ENCODE measurements at places on chromosomes 1 and 21.

GRCh38 chr1:219726480-219727272 lies 113.8 kb upstream of the ZC3H11B start:
- DNase-seq: no peak

GRCh38 chr1:213201380-213202155 lies 150.5 kb downstream of the RPS6KC1 start:
- DNase-seq: no peak

DNA sequence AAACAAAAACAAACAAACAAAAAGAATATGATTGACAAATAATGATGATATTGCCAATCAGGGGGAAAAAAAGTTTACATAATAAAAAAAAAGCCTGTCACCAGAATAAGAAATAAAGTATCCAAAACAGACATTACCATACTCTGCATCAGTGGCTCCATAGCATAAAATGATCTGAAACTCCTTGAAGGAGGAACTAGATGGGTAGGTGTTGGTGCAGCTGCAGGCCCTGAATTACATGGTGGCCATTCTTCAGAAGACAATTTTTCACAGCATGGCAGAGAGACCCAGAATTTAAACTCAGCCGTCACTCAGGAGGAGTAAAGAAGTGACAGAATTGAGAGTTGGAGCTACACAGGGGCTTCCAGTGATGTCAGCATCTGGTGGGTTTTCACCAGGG lies 60.2 kb downstream of the GLUL start:
- DNase-seq: no peak

GRCh38 chr1:173330149-173330951 lies 123.2 kb upstream of the TNFSF4 start:
- DNase-seq: peak; percentile 68

- DNase-seq: peak; percentile 30
These were observed 7.4 kb upstream of the TIAM1 start for GRCh38 chr21:31351438-31351837.

GRCh38 chr1:197469620-197470210 lies 201.7 kb downstream of the CRB1 start:
- DNase-seq: no peak

DNA sequence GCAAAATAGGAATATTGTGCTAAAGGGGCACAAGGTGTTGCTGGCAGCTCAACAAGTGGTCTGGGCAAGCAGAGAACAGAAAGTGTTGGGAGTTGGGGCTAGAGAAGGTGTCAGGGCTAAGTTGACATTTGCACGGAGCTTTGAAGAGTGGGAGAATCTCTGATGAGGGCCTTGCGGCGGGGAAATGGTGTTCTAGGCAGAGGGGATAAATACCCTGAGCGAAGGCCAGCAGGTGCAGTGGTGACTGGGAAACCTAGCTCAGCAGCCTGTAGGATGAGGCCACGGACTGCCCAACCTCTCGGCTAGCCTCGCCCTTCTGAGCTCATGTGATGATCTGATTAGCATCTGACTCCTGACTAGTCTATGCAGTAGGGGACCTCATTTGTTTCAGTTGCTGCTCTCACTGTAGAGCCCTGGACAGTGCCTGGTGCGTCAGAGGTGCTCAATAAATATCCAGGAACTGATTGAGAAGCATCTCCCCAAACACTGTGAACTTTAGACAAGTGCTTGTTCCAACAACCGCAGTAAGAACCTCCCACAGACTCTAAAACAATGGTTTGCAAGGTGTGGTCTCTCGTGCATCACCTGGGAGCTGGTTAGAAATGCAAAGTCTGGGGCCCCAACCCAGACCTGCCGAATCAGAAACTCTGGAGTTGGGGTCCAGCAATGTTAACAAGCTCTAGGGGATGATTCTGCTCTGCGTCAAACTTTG lies 1.0 kb upstream of the FOXO6 start:
- peak; percentile 2 for DNase-seq

- no peak for DNase-seq
These were observed 106.0 kb downstream of the TPTE start for GRCh38 chr21:10627316-10627863.

DNA sequence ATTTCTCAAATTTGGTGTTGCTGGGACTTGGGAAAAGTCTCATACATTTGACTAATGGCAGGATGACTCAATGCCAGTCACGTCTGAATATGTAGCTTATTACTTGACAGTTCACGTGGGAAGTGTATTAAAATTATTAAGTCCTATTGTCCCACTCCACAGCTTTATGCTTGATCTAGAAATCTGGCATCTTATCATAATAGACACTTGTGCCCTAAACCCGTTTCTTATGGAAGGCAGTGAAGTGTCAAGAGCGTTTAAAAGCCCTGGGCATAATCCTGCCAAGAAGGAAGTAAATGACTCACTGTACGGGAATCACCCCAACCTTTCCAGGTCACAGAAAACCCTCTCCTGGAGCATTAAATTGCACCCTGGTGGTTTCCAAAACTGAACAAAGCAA lies 207.4 kb downstream of the APP start:
- no peak for DNase-seq

GRCh38 chr1:240084749-240085148 lies 6.9 kb upstream of the FMN2 start:
- no peak for DNase-seq

DNA sequence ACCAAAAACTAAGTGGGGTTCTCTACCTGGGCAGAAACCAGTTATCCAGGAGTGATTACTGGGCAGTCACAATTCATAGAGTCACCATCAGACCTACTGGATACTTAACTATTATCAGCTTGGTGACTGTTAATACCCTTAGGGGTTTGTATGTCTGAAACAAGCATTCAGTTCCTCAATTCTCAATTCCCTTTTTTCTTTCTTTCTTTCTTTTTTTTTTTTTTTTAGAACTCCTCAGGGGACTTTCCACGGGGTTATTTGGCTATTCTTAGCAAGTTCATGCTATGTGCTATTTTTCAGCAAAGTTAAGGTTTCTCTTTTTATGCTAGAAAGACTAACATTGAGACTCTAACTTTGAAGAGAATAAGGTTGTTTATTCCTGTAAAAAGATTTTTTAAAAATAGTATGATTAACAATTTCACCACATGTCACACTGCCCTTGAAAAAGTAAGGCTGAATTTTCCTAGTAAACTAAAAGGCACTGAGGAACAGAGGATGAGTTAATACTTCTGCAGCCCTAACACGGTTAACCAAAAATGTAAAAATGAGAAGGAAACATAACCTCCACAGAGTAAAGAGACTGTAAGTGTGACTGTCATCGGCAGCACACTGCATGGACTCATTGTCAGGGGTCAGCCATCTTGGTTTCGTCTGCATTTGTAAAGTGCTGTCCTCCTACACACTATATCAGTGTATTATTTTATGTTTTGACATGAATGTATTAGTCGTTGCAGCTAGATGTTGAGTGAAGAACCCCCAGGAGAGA lies 310.2 kb downstream of the NTNG1 start:
- DNase-seq: no peak

- peak; percentile 13 for DNase-seq
These were observed 282.4 kb downstream of the HLX start for GRCh38 chr1:221161571-221162041.

DNA sequence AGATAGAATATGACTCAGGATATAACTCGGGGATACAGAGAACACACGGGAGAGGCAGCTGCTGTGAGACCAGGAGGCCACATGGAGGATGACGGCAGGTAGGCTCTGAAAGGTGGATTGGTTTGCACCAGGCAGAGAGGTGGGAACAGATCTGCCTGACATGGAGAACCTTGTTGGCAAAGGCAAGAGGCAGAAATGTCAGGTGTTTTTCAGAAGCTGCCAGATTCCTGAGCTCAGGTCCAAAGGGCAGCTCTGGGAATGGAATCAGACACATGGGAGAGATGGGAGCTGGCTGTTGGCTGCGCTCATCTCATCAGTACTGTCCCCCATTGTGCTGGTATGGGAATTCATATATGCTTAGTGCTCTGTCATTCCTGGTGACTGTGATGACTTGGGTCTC lies 19.2 kb downstream of the SYT6 start:
- DNase-seq: no peak

DNA sequence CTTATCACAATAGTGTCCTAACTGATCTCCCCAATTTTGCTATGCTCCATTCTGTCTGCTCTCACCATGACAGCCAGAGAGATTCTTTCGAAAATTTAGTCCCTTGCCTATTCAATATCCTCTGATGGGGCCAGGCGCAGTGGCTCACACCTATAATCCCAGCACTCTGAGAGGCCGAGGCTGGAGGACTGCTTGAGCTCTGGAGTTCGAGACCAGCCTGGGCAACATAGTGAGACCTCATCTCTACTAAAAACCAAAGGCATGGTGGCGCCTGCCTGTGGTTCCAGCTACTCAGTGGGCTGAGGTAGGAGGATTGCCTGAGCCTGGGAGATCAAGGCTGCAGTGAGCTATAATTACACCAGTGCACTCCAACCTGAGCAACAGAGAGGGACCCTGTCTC lies 16.1 kb upstream of the PDZK1IP1 start:
- no peak for DNase-seq

DNA sequence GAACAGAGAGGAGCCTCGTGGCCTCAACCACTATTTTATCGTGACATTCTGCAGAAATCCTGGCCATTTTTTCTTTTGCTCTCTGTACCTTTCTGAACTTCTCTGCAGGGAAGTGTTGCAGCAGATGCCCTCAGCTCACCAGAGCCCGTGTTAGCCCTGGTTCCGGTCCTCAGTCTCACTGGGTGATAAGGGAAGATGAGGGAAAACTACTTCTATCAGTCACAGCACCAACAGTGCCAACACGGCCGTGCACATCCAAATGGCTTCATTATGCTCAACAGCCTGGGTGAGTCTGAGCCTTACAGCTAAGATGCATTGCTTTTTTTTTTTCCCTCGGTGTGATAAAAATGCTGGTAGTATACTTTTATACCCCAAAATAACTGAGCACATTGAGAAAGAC lies 93.0 kb downstream of the KIF26B start:
- no peak for DNase-seq

GRCh38 chr1:227805606-227806197 lies 9.8 kb upstream of the PRSS38 start:
- peak; percentile 79 for DNase-seq

DNA sequence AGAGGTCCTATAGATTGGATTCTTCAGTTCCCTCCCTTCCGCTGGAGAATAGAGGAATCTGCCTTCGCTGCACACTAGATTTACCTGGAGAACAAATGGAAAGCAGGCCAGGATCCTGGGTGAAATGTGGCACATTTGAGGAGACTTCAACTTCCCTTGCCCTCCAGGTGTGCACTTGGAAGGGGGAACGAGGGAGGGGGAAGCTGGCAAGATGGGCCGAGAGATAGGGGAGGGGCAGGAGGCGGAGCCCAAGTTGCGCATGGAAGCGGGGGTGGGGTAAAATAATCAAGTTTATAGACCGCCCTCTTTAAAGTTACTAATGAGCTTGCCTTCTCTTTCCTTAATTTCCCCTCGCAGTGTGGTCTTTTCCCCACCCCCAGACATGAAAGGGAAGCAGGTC lies 155.7 kb upstream of the CAMK1G start:
- DNase-seq: no peak

- no peak for DNase-seq
These were observed 50.2 kb downstream of the PRDM15 start for GRCh38 chr21:41828884-41829360.
